Upper lobe of right lung (tissue), 1 donor: ENCODE measurements at places on chromosomes 12 and 14. TPM values are rescaled to one million over a fixed set of nuclear protein-coding genes. Genes with fewer than 3 reads are reported as not detected.

SLCO1B1 gene
- total RNA-seq, result not detected

C12orf56 gene
- not detected for total RNA-seq

TSPAN8 gene
- 11.2 TPM for total RNA-seq

C14orf39 gene
- total RNA-seq, result not detected

PCED1B gene
- total RNA-seq, result 7.6 TPM

TAS2R42 gene
- not detected for total RNA-seq

CKB gene
- 148 TPM for total RNA-seq

ZC3H14 gene
- total RNA-seq, result 63.4 TPM

TMEM30B gene
- total RNA-seq, result 22.5 TPM

SCNN1A gene
- 199 TPM for total RNA-seq

DNA sequence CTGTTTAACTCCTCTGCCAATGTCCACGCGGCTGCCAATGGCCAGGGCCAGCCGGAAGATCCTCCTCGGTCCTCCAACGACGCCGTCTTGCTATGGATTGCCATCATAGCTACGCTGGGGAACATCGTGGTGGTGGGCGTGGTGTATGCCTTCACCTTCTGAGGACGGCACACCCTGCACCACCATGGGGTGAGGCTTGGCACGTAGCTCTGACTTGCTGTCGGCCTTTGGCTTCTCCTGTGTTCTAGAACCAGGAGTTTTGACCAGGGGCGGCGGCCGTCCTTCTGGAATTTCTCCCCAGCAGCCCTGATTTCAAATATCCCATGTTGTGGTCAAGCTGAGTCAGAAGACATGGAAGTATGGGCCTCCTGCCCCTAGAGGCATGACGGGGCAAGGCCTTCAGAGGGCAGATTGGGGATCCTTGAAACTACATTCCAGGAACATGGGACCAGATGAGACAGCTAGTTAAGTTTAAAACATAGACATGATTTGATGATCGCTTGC is 47.5 kb downstream of the C14orf132 start:
- peaks cover 12% of the 10 kb centered on the region for H3K36me3 ChIP-seq
- no peak for DNase-seq
- no peak overlapping the region for H3K4me3 ChIP-seq
- no peak overlapping the region for H3K27ac ChIP-seq

DNA sequence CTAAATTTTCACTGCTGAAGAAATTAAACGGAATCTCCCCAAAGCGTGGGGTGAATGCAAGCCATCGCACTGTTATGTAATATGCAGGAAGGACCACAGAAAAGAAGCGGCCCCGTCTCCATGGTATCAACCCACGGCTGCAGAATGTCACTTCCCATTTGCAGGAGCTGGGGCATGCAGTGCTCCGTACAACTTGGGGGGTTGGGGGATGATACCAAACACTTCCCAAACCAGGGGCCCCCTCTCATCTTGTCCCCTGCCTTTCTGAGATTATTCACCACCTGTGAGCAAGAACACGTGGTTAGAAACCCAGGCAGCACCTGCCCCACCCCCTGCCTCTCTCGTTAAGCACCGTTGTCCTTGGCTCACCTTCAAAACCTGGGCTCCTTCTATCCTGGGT is 505.1 kb upstream of the TMEM132C start:
- H3K36me3 ChIP-seq, result no peaks in the 10 kb centered on the region
- no peak overlapping the region for H3K27ac ChIP-seq
- no peak for DNase-seq
- H3K4me1 ChIP-seq, result no peaks in the 10 kb centered on the region
- H3K4me3 ChIP-seq, result no peak overlapping the region

GRCh38 chr12:80659512-80660063 is 47.8 kb upstream of the MYF6 start:
- no peak overlapping the region for H3K27ac ChIP-seq
- no peak for DNase-seq
- H3K4me1 ChIP-seq, result no peaks in the 10 kb centered on the region
- no peaks in the 10 kb centered on the region for H3K27me3 ChIP-seq
- H3K36me3 ChIP-seq, result no peaks in the 10 kb centered on the region
- no peak overlapping the region for H3K4me3 ChIP-seq

DNA sequence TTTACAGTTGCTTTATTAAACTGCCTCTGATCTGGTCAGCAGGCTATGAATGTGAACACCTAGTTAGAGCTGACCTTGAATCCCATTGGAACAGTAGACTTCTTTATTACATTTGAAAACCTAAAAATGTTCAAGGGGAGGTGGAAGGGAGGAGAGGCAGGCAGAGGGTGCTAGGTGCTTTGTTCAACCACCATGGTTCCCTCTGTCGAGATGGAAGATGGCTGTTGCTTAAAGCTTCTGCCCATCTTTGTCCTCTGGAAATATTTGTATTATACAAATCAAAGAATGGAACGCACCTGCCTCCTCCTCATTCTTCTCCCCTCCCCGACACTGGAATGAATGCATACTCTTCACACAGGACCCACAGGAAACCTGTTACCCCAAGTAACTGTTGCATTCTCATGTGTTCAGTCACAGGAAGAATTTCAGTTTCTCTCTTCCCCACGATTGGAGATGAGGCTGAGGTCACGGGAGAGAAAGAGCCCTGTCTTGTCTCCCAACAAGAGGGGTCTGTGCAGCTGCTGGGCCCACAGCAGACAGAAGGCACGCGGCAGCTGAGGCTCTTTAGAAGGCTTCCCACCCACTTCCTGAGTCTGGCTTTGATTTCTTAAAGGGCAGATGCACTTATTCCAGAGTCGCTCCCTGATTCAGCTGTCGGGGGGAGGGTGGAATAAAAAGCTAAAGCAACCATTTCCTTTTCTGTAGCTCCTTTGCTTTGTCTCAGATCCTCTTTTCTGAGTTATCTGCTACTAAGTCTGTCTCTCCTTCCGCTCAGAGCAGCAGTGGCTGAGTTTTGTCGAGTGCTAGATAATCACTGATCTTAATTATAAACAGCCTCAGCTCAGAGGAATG is 217.9 kb upstream of the BTG1 start:
- no peaks in the 10 kb centered on the region for H3K36me3 ChIP-seq
- no peak for DNase-seq

- no peaks in the 10 kb centered on the region for H3K27me3 ChIP-seq
- peaks cover 56% of the 10 kb centered on the region for H3K36me3 ChIP-seq
- H3K4me1 ChIP-seq, result no peaks in the 10 kb centered on the region
- H3K27ac ChIP-seq, result no peak overlapping the region
- H3K4me3 ChIP-seq, result no peak overlapping the region
Measured at GRCh38 chr14:74737753-74738325, 24.9 kb downstream of the FCF1 start.

- H3K27ac ChIP-seq, result no peak overlapping the region
- no peaks in the 10 kb centered on the region for H3K4me1 ChIP-seq
- DNase-seq, result no peak
- H3K36me3 ChIP-seq, result no peaks in the 10 kb centered on the region
- no peak overlapping the region for H3K4me3 ChIP-seq
- H3K27me3 ChIP-seq, result peaks cover 14% of the 10 kb centered on the region
Measured at GRCh38 chr14:56730538-56731145, 79.6 kb downstream of the OTX2 start.

- H3K36me3 ChIP-seq, result no peaks in the 10 kb centered on the region
- no peaks in the 10 kb centered on the region for H3K27me3 ChIP-seq
- H3K4me3 ChIP-seq, result peak overlapping the region; percentile 95
- peaks cover 15% of the 10 kb centered on the region for H3K4me1 ChIP-seq
- peak; percentile 70 for DNase-seq
Measured at GRCh38 chr14:77375973-77376770, 722 bp downstream of the TMED8 start.

- no peaks in the 10 kb centered on the region for H3K36me3 ChIP-seq
- H3K27ac ChIP-seq, result no peak overlapping the region
- no peaks in the 10 kb centered on the region for H3K27me3 ChIP-seq
- no peak for DNase-seq
Measured at GRCh38 chr12:65996146-65996545, 134.4 kb downstream of the LLPH start.

- no peak overlapping the region for H3K27ac ChIP-seq
- no peaks in the 10 kb centered on the region for H3K4me1 ChIP-seq
Measured at GRCh38 chr12:71645268-71645667, 18.4 kb downstream of the ZFC3H1 start.

DNA sequence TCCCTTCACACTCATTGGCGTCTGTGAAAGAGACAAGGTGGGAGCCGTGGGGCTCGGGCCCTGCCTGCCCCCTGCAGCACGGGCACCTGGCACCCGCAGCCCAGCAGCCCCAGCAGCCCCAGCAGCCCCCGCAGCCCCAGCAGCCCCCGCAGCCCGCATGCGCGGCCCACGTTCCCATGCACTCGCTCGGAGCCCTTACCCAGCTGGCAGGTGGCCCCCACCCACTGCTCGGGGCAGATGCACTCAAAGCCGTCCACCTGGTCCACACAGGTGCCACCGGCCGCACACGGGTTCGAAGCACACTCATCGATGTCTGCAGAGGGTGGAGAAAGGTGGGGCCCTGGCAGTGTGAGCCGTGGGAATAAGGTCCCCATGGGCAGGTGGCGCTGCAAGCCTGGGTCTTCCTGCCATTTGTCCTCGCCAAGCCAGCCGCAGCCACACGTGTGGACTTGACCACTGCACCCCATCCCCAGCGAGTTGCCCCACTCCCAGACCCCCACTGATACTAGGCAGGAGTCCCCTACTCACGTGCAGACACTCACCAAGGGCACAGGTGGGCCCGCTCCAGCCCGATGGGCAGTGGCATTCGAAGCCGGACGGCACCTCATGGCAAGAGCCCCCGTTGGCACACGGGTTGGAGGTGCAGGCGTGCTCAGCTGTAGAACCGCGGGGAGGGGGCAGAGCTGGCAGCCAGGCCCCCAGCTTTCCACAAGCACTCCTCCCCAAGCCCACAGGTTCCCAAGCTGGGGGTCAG is 17.3 kb downstream of the JAG2 start:
- no peaks in the 10 kb centered on the region for H3K36me3 ChIP-seq
- DNase-seq, result no peak
- H3K27me3 ChIP-seq, result no peaks in the 10 kb centered on the region
- H3K4me1 ChIP-seq, result no peaks in the 10 kb centered on the region
- no peak overlapping the region for H3K27ac ChIP-seq

DNA sequence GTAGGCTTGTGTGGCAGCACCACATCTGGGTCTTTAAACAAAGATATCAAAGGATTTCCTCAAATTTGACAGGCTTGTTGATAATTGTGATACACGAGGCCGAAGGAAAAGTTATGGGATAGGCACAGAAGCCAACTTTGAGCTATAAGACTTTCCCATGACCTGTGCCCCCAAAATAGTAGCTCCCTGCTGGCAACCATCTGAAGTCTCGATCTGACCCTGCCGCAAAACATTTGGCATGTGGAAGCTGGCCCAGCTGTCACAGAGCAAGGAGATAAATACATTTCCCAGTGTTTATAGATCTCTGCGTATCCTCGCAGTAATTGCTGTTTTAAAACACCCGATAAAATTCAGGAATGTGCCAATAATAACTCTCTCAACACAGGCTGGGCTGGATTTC is 26.4 kb upstream of the RGS6 start:
- no peaks in the 10 kb centered on the region for H3K36me3 ChIP-seq
- no peaks in the 10 kb centered on the region for H3K27me3 ChIP-seq
- H3K27ac ChIP-seq, result no peak overlapping the region
- H3K4me3 ChIP-seq, result no peak overlapping the region

DNA sequence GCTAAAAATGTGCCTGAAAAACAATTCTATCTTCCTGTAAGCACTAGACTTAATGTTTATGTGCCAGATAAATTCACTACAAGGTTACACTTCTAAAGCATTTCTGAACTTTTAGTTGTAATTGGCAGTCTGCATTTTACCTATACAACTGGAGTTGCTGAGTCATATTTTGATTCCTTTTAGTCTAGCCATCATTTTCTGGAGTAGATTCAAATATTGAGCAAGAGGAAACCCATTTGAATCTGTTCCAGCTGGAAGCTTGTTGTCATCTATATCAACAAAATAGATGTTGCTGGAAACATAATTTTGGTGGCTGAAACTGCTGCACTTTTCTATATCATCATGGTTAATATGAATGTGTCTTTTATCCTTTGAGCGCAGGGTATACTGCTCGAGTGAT is 122.2 kb upstream of the CCDC175 start:
- DNase-seq, result no peak
- no peaks in the 10 kb centered on the region for H3K4me1 ChIP-seq
- H3K27ac ChIP-seq, result no peak overlapping the region
- H3K27me3 ChIP-seq, result no peaks in the 10 kb centered on the region
- H3K36me3 ChIP-seq, result no peaks in the 10 kb centered on the region

DNA sequence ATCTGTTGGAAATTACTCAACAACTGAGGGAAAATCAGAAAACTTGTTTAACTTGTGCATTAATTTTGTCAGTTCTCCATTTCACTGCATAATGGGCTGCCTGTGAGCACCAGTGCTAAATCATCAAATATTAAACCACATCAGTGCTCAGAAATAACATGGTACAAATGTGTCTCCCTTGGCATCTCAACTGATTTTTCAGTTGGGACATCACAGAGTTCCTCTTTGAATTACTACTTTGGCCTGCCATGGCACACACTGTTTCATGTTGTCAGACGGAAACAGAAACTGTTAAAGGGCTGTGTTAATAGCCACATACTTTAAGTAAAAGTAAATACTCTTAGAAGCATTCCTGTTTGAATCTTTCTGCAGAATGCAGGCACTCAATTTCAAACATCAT is 42.1 kb upstream of the STRN3 start:
- H3K36me3 ChIP-seq, result no peaks in the 10 kb centered on the region
- peak overlapping the region; percentile 39 for H3K27ac ChIP-seq
- H3K4me3 ChIP-seq, result no peak overlapping the region
- peaks cover 7% of the 10 kb centered on the region for H3K4me1 ChIP-seq
- H3K27me3 ChIP-seq, result no peaks in the 10 kb centered on the region

GRCh38 chr12:52515927-52516831 is 4.0 kb downstream of the KRT5 start:
- H3K27me3 ChIP-seq, result peaks cover 6% of the 10 kb centered on the region
- no peak overlapping the region for H3K27ac ChIP-seq
- H3K4me3 ChIP-seq, result no peak overlapping the region
- no peaks in the 10 kb centered on the region for H3K36me3 ChIP-seq

DNA sequence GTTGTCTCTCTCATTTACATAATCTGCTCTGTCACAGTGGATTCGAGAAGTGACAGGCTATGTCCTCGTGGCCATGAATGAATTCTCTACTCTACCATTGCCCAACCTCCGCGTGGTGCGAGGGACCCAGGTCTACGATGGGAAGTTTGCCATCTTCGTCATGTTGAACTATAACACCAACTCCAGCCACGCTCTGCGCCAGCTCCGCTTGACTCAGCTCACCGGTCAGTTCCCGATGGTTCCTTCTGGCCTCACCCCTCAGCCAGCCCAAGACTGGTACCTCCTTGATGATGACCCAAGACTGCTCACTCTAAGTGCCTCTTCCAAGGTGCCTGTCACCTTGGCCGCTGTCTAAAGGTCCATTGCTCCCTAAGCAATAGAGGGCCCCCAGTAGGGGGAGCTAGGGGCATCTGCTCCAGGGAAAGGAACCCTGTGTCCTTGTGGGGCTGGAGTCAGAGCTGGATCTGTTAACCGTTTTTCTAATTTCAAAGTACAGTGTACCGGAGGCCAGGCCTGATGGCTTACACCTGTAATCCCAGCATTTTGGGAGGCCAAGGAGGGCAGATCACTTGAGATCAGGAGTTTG is 5.1 kb downstream of the ERBB3 start:
- peaks cover 11% of the 10 kb centered on the region for H3K4me1 ChIP-seq
- H3K27ac ChIP-seq, result no peak overlapping the region
- no peak for DNase-seq
- peaks cover 11% of the 10 kb centered on the region for H3K27me3 ChIP-seq
- no peaks in the 10 kb centered on the region for H3K36me3 ChIP-seq
- H3K4me3 ChIP-seq, result no peak overlapping the region
